ENCODE measurements at places on chromosomes 7 and 10.

DNA sequence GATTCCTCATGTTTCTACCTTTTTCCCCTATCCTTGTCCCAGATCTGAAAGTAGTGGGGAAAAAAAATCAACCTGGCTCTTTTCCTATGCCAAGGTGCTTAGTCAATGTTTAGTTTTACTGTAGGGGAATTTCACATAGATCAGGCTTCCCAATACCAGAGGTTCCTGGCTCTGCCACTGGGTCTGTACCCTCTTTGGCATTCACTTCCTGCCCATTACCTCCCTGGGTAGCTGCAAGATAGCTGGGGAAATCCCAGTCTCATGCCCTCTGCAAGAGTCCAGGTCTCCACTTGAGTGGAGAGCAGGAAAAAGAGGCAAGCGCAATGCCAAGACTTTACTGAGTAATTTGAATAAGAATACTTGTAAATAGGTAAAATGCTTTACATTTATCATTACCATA, 3.5 kb upstream of the BPGM start:
- DNase-seq = no peak

DNA sequence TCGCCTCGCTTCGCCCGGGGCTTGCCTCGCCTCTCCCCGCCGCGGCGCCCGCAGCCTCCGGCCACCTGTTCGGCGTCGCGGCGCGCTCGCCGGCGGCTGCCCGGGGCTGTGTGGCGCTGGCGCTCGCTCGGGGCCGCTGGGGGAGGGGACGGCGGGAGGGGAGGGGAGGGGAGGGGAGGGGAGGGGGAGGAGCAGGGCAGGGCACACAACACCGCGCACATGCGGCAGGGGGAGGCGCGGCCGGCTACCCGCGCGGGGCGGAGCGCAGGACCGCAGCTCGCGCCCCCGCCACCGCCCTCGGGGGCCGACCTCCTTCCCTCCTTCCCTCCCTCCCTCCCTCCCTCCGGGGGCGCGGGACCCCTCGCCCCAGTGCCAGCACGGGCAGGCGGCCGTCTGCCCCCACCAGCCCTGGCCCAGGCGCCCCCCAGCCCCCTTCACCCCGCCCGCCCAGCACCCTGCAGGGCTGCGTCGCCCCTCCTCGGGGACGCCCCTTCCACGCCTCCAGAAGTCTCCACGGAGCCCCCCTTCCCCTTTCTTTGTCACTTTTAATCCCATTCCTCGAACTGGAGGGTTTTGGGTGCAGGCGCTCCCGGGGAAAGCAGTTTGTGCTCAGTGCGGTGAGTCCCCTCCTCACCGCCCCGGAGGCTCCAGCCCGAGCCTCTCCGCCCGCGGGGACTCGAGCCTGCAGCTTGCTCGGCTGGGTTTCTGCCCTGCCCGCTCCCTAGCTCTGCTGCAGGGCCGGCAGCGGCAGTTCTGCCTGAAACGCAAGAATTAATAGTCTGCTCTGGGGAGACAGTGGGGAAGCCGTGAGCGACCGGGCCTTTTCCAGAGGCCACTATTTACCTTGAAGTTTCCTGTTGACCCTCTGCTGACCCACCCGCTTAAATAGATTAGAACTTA, at the start of gene PARD3:
TSS of gene PARD3 (minus strand) at position 112 of the 900 bp plus-strand sequence. CDS start 301 bp downstream, outside the sequence.
- DNase-seq = peak; percentile 82

DNA sequence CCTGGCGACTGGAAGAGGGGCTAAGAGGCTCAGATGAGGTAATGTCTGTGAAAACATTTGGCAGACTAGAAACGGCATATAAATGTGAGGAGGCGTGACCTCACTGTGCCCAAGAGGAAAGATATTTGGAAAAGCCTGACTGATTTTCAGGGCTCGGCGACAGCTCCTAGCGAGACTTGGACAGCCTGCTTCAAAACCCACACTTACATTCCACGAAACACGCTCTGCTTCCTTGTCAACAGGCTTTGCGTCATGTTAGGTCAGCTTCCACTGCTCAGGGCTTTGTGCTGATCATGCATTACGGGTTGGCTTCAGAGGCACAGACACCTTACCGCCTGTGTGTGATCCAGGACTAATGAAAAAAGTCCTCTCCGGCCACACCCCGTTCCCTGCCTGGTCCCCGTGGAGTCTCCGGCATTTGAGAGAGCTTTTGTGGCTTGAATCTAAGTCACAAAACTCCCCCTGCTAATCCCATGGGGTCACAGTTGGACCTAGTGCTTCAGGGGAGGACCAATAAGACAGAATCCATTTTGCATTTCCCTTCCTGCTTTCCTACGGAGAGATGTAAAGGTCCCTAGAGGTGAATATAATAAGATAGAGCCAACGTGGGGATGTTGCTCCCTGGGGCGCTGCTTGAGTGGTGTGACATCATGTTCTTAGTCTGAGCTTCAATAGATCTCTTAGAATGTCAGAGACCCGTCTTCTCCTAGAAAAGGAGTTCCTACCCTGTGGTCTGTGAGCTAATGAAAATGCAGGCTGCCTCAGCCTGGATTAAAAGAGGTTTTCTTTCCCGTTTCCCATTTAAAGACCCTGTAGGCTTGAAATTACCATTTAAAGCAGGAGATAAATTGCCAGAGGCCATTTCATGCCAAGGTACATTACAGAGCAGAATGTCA, 25.5 kb downstream of the FGFBP3 start:
- no peak for DNase-seq

- no peak for DNase-seq
These were observed 608.0 kb downstream of the PHTF2 start for GRCh38 chr7:78406531-78406930.

GRCh38 chr7:157224627-157225026, 85.9 kb downstream of the UBE3C start:
- no peak for DNase-seq

GRCh38 chr10:80938903-80939302, 401.2 kb downstream of the SH2D4B start:
- DNase-seq = no peak

DNA sequence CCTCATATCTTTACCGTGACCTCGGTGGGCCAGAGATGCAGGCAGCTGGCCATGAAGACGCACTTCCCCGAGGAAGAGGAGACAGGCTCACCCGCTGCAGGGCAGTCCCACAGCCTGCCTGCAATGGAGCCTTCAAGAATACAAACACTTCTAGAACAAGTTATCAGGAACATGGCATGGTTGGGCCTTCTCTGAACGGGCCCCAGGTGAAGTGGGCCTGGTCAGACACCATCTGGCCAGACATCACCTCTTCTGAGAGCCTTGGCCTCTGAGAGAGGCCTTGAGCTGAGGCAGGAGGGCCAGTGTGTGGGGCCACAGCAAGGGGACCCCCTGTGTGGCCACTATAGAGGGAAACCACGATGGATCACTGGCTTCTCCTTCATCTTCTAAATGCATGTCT, 112.4 kb upstream of the GDF10 start:
- DNase-seq = no peak

GRCh38 chr7:52352013-52352981, 683.1 kb upstream of the POM121L12 start:
- DNase-seq = no peak

DNA sequence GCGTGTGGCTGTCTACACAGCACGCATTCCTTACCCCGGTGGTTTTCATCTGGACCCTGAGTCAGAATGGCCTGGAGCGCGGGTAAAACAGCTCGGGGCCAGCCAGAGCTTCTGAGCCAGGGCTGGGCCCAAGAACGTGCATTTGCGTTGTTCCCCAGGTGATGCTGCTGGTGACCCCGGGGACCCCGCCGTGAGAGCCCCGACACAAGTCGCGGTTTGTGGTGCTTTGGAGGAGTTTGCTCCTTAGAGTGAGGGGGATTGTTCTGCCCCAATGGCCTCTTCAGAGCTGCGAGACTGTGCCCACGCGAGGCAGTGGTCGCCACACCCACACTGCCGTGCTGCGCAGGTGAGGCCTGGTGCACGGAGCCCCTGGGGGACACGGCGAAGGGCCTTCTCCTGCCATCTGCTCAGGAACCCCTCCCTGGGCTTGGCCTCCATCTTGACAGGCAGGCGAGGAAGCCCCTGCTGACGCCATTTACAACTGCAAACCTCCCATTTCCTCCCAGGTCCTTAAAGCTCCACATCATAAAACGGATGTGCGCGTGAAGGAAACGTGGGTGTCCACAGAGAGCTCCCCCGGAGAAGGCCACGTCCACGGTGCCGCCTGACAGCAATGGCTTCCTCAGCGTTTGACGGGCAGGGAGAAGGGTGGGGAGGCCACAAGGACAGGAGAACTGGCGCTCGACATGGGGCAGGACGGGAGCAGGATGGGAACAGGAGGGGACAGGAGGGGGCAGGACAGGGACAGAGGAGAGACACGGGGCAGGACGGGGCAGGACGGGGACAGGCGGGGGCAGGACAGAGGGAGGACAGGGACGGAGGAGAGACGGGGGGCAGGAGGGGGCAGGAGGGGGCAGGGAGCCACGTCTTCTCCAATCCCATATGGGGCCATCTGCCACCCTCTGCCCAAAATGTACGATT, 477.2 kb downstream of the DNAJB6 start:
- no peak for DNase-seq

- DNase-seq = no peak
These were observed 148.8 kb upstream of the VWC2 start for GRCh38 chr7:49624611-49625010.

DNA sequence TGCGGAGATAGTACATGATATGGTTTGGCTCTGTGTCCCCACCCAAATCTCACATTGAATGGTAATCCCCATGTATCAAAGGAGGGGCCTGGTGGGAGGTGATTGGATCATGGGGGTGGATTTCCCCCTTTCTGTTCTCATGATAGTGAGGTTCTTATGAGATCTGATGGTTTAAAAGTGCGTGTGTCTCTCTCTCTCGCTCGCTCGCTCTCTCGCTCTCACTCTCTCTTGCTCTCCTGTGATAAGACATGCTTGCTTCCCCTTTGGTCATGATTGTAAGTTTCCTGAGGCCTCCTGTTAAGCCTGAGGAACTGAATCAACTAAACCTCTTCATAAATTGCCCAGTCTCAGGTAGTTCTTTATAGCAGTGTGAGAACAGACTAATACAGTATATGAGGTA, 171.9 kb downstream of the NSUN6 start:
- no peak for DNase-seq

- DNase-seq = peak; percentile 60
These were observed 15.5 kb upstream of the CRTAC1 start for GRCh38 chr10:98045785-98046389.

- DNase-seq = no peak
These were observed 1259.7 kb downstream of the XPNPEP1 start for GRCh38 chr10:108663587-108663986.

DNA sequence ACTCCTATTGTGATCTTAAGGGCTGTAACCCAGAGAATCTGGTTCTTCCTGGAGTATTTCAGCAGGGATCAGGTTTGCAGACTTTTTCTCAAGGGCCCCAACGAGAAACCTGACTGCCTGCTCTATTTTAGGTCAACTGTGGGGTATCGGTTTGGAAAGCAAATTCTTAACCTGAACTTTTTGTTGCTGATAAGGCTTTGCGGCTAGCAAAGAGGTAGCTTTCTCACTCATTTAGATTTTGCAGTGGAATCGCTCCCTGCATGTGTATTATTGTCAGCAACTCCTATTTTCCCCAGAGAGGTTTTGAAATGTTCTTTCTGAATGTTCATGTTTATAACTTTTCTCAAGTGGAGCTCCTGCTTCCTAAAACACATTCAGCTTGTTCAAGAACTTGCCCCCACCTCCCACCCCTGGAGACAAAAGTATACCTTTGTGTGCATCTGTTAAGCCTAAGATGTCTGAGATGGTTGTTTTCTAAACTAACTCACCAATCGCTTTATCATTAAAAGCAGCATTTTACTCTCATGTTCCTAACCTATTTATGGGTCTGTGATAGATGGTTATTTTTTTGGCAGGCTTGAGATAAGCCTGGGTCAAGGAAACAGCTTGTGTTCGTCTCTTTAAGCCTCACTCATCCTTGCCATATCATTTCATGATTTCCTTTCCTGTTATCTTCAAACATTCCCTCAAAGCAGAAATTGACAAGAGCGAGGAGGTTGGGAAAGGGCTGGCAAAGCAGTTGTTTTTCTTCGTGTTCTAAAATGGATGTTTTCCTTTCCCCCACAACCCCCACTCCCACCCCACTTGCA, 129.8 kb downstream of the BAMBI start:
- no peak for DNase-seq

Data from Caco-2 (cell line).